Hepatocyte (in vitro differentiated cells): ENCODE measurements at places on chromosomes 5 and 9.

DNA sequence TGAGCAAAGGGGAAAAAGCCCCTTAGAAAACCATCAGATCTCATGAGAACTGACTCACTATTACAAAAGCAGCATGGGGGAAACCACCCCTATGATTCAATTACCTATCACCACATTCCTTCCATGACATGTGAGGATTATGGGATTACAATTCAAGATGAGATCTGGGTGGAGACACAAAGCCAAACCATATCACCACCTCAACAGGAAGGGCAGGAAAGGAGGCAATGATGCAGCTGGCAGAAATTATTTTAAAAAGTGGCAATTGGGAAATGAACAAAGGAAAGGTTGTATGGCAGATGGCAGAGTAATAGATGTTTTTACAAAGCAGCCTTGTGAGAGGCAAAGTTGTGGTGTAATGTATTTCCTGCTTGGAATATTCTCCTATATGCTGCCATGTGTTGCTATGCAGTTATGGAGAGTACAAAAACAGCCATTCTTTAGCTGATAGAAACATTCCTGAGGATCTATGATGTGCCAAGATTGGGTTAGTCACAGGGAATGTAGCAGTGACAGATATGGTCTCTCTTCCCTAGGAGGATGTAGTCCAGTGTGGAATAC is 138.8 kb downstream of the SMC2 start:
- no peaks in the 10 kb centered on the region for H3K27me3 ChIP-seq
- H3K36me3 ChIP-seq = no peaks in the 10 kb centered on the region
- no peaks in the 10 kb centered on the region for H3K4me1 ChIP-seq
- no peak overlapping the region for H3K27ac ChIP-seq
- no peak overlapping the region for H3K4me3 ChIP-seq
- DNase-seq = no peak

GRCh38 chr9:133715866-133716563 is 22.1 kb downstream of the SARDH start:
- no peaks in the 10 kb centered on the region for H3K27me3 ChIP-seq
- peak; percentile 59 for DNase-seq
- no peaks in the 10 kb centered on the region for H3K36me3 ChIP-seq
- H3K27ac ChIP-seq = peak overlapping the region; percentile 95
- H3K4me3 ChIP-seq = no peak overlapping the region

DNA sequence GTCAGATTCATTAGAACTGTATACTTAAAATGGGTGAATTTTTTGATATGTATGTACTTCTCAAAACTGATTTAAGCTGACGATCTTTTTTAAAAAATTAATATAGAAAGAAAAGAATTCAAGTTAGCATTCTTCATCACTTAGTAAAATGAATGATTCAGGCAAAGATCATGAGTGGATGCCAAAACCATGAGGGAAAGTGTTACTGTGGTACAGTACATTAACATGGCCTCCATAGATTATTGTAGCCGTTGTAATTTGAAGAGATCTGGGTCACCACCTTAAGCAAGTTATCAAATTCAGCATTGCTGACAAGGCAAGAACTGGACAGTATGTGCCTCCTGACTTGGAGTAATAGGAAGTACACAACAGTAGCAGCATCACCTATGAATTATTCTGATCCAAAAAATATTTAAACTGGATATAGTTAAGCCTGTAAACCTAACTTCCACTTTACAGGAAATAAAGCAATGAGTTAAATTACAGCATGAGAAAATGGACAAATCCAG is 29.7 kb downstream of the C9orf85 start:
- H3K27ac ChIP-seq = no peak overlapping the region
- no peak overlapping the region for H3K4me3 ChIP-seq
- H3K36me3 ChIP-seq = no peaks in the 10 kb centered on the region
- peaks cover 12% of the 10 kb centered on the region for H3K4me1 ChIP-seq

GRCh38 chr9:91489361-91489899 is 65.8 kb upstream of the NFIL3 start:
- no peaks in the 10 kb centered on the region for H3K27me3 ChIP-seq
- no peaks in the 10 kb centered on the region for H3K4me1 ChIP-seq
- H3K4me3 ChIP-seq = no peak overlapping the region
- H3K27ac ChIP-seq = no peak overlapping the region

GRCh38 chr9:83623679-83624076 is 735 bp downstream of the IDNK start:
- no peaks in the 10 kb centered on the region for H3K36me3 ChIP-seq
- DNase-seq = peak; percentile 15
- peaks cover 17% of the 10 kb centered on the region for H3K4me1 ChIP-seq
- peak overlapping the region; percentile 98 for H3K27ac ChIP-seq

GRCh38 chr5:79255786-79256557 is 20.0 kb downstream of the JMY start:
- DNase-seq = peak; percentile 59
- no peak overlapping the region for H3K4me3 ChIP-seq
- no peak overlapping the region for H3K27ac ChIP-seq

DNA sequence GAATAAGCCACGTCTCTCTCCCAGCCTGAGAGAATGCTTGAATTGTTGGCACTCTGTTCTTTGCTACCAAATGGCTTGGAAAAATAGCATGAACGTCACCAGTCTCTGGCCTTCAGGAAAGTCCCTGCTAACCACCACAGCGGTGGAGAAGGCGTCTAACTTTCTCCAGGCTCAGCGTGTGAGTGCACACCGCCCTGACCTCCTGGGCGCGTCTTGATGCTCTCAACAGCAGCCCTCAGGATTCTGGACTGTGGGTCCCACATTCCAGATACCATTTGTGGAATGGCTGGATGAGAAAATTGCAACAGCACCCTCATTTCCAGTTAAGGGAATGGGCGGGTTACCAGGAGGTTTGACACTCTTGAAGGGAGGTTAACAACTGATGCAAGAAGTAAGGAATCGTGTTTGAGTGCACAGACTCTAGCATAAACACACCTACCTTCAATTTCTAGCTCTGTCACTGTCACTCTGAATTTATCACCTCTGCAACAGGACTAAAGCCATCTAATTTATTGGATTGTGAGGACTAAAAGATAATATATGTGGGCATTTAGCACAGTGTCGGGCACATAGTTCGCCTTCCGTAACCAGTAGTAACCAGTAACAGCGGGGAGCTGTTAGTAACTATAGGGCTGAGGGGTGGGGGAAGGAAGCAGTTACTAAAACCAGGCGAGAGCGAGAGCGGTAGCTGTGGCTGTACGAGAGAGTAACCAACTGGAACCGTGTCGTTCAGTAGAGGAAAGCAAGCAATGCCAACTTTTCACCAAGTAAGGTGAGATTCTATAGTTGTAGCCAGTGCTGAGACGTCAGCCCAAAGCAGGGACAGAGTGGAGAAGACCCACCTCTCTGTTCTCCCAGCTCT is 807 bp upstream of the PLGRKT start:
- no peaks in the 10 kb centered on the region for H3K27me3 ChIP-seq
- H3K4me3 ChIP-seq = peak overlapping the region; percentile 29
- peaks cover 14% of the 10 kb centered on the region for H3K4me1 ChIP-seq
- no peaks in the 10 kb centered on the region for H3K36me3 ChIP-seq

GRCh38 chr9:134287591-134288491 is 38.4 kb upstream of the RXRA start:
- no peak overlapping the region for H3K27ac ChIP-seq
- H3K27me3 ChIP-seq = no peaks in the 10 kb centered on the region
- no peak for DNase-seq

DNA sequence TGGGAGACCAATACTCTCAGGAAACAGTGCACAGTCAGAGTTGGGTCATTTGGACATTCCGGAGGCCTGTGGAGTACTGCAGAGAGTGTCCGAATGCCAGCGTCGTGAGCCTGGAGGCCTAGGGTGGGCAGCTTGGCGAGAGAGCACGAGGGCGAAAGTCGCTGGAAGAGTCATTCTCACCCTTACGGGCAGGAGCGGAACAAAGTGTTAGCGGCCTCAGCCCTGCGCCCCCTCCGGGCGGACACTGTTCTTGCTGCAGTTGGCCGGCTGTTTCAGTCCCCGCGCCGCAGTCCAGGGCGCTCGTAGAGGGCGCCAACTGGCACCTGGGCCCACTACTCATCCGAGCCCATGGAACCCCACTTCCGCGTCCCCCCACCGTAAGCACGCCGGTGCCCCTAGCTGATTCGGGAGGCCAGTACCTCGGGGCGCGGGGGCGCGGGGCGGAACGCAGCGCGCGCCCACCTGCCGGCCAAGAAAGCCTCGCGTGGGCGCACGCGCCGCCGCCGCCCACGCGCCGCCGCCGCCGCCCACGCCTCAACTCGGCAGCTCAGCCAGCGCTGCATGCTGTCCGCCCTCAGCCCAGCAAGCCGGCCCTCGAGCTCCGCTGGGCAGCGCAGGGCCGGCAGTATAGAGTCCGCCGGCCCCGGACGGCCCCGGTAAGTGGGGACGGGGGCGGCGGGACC is 99.7 kb upstream of the CCL21 start:
- no peak overlapping the region for H3K4me3 ChIP-seq
- H3K27me3 ChIP-seq = peaks cover 58% of the 10 kb centered on the region
- DNase-seq = peak; percentile 37
- no peak overlapping the region for H3K27ac ChIP-seq
- no peaks in the 10 kb centered on the region for H3K36me3 ChIP-seq

- H3K4me1 ChIP-seq = peaks cover 5% of the 10 kb centered on the region
- H3K27ac ChIP-seq = no peak overlapping the region
- no peak overlapping the region for H3K4me3 ChIP-seq
Measured at GRCh38 chr5:149826574-149826973, 96.5 kb downstream of the PPARGC1B start.

GRCh38 chr5:56282216-56282615 is 49.1 kb upstream of the ANKRD55 start:
- H3K27me3 ChIP-seq = no peaks in the 10 kb centered on the region
- peaks cover 34% of the 10 kb centered on the region for H3K4me1 ChIP-seq
- no peaks in the 10 kb centered on the region for H3K36me3 ChIP-seq

DNA sequence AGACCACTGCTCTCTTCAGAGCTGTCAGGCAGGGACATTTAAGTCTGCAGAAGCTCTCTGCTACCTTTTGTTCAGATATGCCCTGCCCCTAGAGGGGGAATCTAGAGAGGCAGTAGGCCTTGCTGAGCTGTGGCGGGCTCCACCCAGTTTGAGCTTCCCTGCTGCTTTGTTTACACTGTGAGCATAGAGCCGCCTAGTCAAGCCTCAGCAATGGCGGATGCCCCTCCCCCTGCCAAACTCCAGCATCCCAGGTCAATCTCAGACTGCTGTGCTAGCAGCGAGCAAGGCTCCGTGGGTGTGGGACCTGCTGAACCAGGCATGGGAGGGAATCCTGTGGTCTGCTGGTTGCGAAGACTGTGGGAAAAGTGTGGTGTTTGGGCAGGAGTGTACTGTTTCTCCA is 59.9 kb downstream of the CAVIN4 start:
- no peak overlapping the region for H3K27ac ChIP-seq
- H3K36me3 ChIP-seq = no peaks in the 10 kb centered on the region
- no peak overlapping the region for H3K4me3 ChIP-seq
- no peaks in the 10 kb centered on the region for H3K4me1 ChIP-seq

DNA sequence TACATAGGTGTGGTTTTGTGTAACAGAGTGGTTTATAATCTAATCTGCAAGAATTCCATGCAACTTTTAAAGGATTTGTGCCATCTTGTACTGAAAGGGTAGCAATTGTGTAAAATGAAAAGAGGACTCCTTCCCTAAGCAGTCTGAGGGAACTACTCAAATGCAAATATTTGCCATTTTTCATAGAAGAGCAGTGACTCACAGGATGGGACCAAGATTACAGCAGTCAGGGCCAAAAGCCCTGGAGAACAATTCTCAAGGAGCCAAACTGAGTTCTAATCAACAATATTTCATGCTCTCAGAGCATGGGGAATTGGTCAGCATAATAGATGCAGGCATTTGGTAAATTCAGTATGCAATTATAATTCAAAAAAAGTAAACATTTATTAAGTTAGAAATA is 495.8 kb downstream of the CHSY3 start:
- peak overlapping the region; percentile 13 for H3K27ac ChIP-seq
- H3K4me3 ChIP-seq = no peak overlapping the region
- H3K27me3 ChIP-seq = no peaks in the 10 kb centered on the region

DNA sequence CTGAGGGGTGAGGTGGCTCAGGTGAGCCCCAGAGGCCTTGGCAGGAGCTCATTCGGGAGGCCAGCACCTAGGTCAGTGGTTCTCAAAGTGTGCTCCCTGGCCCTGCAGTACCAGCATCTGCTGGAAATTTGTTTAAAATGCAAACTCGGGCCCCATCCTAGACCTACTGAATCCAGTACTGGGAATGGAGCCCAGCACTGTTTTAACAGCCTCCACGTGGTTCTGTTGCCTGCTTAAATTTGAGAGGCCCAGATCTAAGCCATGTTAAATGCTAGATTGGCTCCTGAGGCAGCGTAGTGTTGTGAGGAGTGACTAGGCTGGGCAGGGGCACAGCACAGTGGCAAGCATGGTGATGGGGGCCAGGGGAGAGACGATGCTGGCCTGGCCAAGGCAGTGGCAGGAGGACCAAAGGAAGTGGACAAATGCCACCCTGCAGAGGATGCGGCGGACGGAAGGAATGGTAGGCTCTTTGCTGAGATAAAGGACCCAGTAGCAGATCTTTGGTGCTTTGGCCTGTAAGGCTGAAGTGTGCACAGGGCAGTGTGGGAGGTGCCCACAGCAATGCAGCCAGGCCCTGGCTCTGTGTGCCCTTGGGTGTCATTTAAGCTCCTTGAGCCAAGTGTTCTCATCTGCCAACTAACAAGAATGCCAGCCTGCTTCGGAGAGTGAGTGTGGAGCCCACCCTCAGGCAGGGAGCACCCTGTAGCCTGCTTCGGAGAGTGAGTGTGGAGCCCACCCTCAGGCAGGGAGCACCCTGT is 4.2 kb downstream of the PRR7 start:
- peaks cover under 1% of the 10 kb centered on the region for H3K27me3 ChIP-seq
- no peaks in the 10 kb centered on the region for H3K36me3 ChIP-seq
- no peak overlapping the region for H3K27ac ChIP-seq
- DNase-seq = no peak
- no peak overlapping the region for H3K4me3 ChIP-seq

GRCh38 chr9:11933926-11934325 is 759.3 kb upstream of the TYRP1 start:
- DNase-seq = peak; percentile 26
- no peak overlapping the region for H3K4me3 ChIP-seq
- H3K27me3 ChIP-seq = no peaks in the 10 kb centered on the region
- no peaks in the 10 kb centered on the region for H3K4me1 ChIP-seq
- H3K27ac ChIP-seq = peak overlapping the region; percentile 26

- no peaks in the 10 kb centered on the region for H3K36me3 ChIP-seq
- no peaks in the 10 kb centered on the region for H3K4me1 ChIP-seq
- no peak overlapping the region for H3K27ac ChIP-seq
Measured at GRCh38 chr5:95027151-95027721, 257.7 kb downstream of the MCTP1 start.

- no peaks in the 10 kb centered on the region for H3K36me3 ChIP-seq
- peak overlapping the region; percentile 98 for H3K4me3 ChIP-seq
- peak; percentile 43 for DNase-seq
- H3K27ac ChIP-seq = peak overlapping the region; percentile 99
Measured at GRCh38 chr9:95506428-95506677, 10.4 kb downstream of the PTCH1 start.
